ENCODE measurements at places on chromosomes 16 and 17.

- peak; percentile 80 for DNase-seq
Measured at GRCh38 chr17:50949989-50950877, 84.1 kb upstream of the TOB1 start.

DNA sequence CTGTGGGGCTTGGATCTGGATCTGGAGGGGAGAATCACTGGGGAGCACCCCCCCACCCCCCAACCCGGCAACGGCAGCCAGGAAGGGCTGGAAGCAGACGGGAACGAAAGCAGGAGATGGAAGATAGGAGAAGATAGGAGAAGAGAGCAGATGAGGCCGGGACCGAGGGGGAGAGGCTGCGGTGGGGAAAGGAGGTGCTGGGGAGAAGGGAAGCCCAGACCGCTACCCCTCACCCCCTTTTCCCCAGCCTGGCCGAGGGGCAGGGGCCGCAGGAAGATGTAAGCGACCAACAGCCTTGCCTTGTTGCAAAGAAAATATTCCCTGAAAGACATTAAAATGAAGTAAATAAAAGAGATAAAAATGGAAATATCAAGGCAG lies 26.8 kb upstream of the CBFA2T3 start:
- no peak for DNase-seq

GRCh38 chr17:32124985-32125847 lies 17.1 kb upstream of the RHOT1 start:
- no peak for DNase-seq

DNA sequence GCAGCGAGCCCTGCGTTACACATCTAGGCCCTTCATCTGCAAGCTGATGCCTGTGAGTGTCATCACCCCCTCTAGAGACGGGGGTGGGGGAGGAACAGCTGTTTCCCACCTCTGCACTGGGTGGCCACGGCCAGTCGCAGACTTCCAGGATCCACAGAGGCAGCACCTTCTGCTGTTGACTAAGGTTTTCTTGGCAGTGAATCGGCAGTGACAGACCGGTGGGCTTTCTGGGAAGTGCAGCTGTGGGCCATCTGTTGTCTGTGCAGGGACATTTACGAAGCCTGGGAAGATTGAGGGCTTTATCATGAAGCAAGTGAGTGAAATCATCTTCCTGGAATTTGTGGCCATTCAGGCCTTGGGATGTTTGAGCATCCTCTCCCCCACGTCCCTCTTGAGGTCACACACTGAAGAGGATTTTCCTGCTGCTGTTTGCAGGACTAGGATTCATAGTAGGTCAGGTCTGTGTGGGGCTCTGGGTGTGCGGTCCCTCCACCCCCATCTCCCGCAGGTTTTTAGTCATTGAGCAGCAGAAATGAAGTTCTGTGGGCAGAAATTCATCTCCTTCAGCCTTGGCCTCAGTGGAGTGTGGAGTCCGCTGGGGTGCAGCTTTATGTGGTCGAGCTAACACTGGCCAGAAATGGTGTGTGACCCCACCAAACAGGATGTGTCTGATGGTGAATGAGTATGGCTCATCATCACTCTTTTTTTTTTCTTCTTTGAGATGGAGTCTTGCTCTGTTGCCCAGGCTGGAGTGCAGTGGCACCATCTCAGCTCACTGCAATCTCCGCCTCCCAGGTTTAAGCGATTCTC lies 12.0 kb downstream of the PGS1 start:
- peak; percentile 85 for DNase-seq

GRCh38 chr17:29593591-29594518 lies 923 bp downstream of the ANKRD13B start:
- DNase-seq, result peak; percentile 51

- DNase-seq, result no peak
Measured at GRCh38 chr17:27070836-27071235, 223.1 kb upstream of the WSB1 start.

DNA sequence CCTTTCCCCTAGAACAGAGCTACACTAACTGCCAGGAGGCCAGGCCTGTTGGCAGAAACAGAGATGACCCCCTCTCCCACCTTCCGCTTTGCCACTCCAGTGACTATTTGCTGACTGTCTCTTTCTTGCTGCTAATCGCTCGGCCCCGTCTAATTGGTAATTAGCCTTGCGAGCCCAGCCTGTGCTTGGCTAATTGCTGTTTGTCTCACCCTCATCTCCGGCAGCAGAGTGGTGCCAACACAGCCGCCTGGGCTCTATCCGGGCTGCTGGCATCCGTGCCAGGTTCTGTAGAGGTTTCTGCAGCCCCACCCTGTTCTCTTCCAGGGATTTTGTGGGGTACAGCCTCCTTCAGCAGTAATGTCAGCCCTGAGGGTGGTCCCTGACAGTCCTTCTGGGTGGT lies 27.4 kb upstream of the PHB1 start:
- no peak for DNase-seq

- no peak for DNase-seq
Measured at GRCh38 chr16:89344458-89344834, 126.9 kb downstream of the ZNF778 start.

- no peak for DNase-seq
Measured at GRCh38 chr16:87361916-87362619, 21.5 kb downstream of the FBXO31 start.

DNA sequence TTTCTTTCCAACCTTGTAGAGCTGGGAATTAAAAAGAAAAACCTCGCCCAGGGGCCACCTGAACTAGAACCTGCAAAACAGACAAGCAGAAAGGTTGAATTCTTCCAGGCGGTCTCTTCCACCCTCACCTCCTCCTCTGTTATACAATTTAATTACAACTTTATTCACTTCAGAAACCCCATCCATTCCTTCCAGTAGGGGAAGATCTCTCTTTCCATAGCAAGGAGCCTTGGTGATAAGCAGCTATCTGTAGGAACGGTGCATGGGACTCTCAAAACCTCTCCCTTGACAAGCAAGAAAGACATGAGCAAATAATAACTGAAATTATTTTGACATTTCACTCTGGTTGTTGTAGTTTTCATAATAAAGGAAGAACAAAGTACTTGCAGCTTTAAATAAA lies 176.0 kb downstream of the RBFOX1 start:
- DNase-seq, result no peak

GRCh38 chr16:8763899-8764298 lies 33.5 kb downstream of the TMEM186 start:
- no peak for DNase-seq

DNA sequence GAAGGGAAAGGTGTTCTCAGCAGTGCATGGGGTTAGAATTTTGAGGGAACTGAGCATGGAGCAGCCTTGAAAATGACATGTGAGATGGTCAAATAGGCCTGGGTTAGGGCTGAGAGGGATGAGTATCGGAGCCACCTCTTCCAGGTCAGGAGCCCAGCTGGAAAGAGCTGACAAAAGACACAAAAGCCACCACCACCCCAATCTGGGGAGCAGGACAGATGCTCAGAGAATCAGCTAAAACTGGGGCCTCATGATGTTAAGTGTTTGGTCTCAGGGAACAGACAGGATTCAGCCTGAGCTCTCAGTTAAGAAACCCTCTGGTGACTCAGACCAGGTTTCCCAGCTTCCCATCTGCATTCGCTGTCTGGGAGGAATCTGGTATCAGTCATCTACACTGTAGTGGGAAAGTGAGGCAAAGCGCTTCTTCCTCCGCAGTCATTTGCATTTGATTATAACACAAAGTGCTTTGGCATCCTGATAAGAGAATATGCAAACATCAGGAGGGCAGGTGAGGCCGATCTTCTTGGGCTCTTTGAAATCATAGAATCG lies 2.6 kb downstream of the WNT9B start:
- no peak for DNase-seq

DNA sequence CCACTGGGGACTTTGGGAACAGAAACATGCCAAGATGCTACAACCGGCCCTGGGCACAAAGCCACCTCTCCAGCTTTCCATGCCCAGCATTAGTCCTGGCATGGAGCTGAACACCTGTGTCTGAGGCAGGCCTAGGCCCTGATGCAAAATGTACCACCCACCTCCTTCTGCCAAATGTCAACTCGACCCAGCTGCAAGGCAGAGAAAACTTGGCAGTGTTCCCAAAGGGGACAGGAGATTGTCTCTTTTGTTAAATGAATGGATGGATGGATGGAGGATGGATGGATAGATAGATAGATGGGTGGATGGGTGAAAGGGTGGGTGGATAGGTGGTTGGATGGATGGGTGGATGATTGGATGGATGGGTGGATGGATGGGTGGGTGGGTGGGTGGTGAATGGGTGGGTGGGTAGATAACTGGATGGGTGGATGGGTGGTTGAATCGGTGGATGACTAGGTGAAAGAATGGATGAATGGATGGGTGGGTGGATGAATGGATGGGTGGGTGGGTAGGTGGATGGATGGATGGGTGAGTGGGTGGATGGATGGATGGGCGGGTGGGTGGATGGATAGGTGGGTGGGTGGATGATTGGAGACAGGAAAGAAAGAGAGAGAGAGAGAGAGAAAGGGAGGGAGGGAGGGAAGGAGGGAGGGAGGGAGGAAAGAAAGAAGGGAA lies 73.4 kb upstream of the TNRC6C start:
- DNase-seq, result no peak

DNA sequence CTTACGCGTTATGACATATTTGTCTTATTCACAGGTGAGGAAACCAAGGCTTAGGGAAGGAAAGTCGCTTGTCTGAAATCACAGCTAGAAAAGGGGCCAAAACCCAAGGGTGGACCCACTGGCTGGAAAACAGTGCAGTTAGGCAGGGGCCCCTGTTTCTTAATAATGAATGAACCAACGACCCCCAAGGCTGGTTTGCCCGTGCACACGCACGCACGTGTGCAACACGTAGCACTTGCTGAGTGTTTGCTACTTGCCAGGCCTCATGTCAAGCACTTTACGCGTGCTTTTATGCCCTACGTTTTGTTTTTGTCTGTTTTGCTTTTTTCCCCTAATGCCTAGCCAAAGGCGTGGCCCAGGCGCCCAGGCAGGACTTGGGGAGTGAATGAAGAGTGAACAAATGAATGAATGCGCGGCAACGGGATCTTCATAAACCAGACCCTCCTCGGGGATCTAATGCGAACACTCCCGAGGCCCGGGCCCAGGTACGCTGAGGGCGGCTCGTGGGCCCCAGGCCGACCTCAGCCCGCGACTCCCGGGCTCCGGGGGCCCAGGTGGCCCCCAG lies 571 bp upstream of the USP10 start:
- peak; percentile 32 for DNase-seq

DNA sequence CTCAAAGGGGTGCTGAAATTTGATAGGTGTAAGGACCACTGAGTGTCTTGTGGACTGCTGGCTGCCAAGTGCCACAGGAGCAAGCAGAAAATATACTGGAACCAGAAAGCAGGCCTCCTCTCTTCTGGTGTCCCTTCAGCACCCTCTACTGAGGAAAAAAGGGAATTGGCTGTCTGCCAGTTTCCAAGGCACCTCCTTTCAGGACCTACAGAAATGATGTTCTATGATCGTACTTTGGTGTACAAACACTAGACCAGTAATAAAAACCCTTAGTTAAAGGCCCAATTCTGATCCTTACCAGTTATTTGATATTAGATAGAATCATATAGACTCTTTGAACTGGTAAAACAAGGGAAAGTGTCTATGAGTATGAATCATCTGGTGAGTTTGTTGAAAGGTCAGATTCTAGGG lies 35.8 kb upstream of the BCAS3 start:
- DNase-seq, result peak; percentile 92

DNA sequence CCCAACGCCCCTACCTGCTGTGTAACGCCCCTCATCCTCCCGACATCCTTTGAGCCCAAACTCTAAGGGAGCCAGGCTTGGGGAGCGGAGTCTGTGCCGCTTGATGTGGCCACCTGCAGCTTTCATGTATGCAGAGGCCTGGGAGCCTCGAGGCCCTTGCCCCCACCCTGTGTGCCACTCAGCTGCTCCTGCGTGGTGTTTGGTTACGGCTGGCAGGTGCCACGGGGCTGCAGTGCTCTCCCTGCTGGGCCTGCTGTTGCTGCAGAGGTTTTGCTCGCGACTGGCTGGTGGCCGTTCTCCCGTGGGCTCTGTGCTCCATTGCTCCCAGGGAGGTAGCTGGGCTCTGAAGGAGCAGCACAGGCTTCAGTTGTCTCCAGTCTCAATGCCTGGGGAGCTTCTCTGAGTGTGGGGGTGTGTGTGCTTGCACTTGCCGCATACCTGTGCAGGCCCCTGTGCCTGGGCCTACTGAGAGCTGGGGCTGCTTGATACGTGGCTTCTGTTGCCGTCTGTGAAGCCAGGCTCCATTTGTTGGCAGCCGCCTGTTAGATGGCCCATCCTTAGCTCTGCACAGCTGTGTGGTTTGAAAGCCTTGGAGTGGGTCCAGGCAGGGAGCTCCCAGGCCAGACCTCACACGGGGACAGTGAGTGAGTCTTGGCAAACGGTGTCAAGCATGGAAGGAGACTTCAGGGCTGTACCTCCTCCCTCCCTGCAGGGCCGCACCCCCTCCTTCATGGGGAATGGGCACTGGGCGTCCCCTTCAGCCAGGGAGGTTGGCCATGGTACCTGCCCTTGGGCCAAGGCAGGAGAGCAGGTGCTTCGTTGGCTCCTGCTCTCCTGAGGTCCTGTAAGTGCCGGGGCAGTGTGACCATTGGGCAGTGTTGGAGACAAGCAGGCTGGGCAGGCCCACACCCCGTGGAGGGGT lies 47.2 kb downstream of the PDPK1 start:
- no peak for DNase-seq

GRCh38 chr17:42294469-42295398 lies 6.4 kb downstream of the STAT5A start:
- no peak for DNase-seq

GRCh38 chr17:39551879-39552278 lies 55.8 kb downstream of the NEUROD2 start:
- DNase-seq, result peak; percentile 35

DNA sequence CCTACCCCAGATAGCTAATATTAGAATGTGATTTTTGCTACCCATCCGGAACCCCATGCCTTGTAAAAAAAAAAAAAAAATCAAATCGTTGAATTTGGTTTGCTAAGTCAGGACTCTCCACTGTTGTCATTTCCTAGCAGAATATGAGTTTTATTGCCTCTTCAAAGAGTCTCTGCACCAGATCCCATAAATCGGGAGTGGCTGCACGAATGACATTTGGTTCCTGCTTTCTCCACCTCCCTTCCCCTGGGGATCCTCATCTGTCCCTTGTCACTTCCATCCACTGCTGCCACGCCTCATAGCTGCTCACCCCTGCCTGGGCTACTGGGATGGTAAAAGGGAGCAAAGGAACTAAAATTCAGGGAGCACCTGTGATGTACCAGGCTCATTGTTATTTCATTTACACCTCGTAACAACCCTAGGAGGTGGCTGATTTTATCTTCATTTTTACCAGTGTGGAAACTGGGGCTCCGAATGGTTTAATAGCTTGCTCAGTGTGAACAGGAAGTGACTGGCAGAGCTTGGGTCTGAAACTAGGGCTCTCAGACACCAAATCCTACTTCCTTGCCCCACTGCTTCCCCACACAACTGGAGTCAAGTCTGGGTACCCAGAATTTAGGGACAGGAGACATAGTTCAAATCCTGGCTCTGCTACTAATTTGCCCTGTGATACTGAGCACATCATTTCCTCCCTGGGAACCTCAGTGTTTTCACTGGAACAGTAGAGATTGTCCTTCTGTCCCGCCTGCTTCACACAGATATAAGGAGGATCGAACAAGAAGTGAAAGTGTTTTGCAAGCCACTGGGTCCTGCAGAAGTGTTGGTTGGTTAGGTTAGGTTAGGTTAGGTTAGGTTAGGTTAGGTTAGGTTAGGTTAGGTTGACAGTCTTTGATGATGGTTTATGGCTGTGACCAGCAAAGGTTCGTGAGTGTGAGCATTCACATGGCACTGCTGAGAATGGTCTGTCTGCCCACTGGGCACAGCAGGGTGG lies 585 bp upstream of the KRT36 start:
- DNase-seq, result no peak
